Central memory CD8-positive, alpha-beta T cell (primary cell): ENCODE measurements at places on chromosomes 7 and 10.

GRCh38 chr10:110901954-110902819 is 16.8 kb downstream of the BBIP1 start:
- DNase-seq, result no peak

DNA sequence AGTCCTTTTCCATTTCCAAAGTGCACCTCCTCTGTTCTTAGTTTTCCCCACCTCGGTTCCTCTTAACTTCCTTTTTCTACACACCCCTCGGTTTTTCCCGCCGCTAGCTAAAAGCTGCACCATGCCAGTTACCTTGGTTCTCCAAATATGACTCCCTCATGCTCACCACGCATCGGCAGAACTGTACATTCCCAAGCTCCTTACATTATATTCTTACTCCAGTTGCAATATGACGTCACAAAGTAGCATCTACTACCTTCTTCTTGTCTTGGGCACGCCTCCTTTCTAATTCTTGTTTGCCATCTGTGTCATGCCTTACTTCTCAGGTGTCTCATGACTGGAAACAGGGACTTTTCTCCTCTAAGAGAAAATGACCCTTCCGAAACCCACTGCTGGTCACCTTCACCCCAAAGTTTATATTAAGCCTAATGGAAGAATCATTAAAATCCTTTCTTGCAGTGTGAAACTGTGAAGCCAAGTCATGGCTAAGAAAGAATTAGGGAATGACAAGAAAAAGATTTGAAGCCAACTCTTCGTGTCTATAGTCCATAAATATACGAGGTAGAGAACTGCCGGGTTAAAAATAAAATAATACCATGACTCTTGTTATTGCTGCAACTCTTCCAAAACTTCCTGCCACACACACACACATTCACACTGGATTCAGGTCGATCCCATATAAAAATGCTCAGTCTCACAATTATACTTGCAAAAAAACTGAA is 1.7 kb downstream of the ESYT2 start:
- DNase-seq, result no peak

- DNase-seq, result no peak
Measured at GRCh38 chr7:153044981-153045380, 285.4 kb downstream of the ACTR3B start.

DNA sequence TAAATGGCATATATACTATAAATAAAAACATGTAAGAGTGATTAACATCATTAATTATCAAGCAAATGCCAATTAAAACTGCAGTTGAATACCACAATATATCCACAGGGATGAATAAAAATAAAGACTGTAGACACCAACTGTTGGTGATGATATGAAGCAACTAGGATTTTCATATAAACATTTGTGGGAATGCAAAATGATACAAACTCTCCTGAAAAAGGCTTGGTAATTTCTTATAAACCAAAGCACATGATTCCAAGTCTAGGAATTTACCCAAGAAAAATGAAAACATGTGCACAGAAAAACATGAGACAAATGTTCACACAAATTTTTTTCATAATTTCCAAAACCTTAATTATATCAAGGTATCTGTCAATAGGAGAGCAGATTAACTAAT is 448.1 kb downstream of the ETV1 start:
- DNase-seq, result no peak

- no peak for DNase-seq
Measured at GRCh38 chr10:35579726-35580422, 25.3 kb upstream of the GJD4 start.

- no peak for DNase-seq
Measured at GRCh38 chr7:92206672-92207071, 27.7 kb upstream of the LRRD1 start.

DNA sequence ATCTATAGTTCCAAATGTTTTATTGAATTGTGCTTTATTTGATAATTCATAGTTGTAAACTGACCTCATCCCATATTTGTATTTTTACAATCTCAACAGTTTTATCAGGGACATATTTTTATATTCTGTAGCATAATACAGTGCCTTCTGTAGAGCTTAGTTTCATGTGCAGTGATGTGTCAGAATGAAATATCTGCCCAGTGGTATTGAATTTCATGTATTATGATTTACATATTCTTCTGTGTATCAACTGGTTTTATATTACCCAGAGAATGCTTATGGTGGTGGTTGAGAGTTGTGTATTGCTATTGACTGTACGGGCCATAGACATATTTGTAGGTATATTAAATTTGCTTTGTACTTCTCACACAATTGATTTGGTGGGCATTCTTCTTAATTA is 89.9 kb downstream of the KAT6B start:
- DNase-seq, result no peak

- DNase-seq, result no peak
Measured at GRCh38 chr10:64867501-64867962, 1346.3 kb downstream of the REEP3 start.

GRCh38 chr10:88063861-88064557 is 200.6 kb downstream of the PTEN start:
- no peak for DNase-seq

GRCh38 chr7:71308096-71308495 is 176.2 kb downstream of the GALNT17 start:
- DNase-seq, result no peak

- no peak for DNase-seq
Measured at GRCh38 chr7:45651540-45651939, 77.4 kb downstream of the ADCY1 start.

- DNase-seq, result peak; percentile 32
Measured at GRCh38 chr7:8217200-8218068, 44.5 kb downstream of the ICA1 start.

- no peak for DNase-seq
Measured at GRCh38 chr7:101572156-101572555, 56.9 kb downstream of the MYL10 start.

DNA sequence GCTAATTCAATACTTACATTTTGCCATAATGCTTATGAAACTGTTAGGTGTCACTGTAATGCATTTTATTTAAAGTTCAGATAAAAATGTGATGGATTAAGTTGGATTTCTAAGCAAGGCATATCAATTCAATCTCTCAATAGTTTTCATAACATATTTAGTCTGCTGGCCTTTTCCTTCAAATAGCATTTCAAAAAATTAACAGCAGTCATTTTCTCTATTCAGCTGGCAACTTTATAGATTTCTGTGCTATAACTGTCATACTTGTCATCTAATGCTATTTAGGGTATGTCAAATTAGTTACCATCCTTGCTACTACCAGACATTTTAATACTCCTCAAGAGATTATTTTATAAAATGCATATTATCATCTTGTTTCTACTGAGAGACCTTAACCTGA is 4.3 kb downstream of the GAD2 start:
- DNase-seq, result no peak

GRCh38 chr10:63116452-63117072 is 16.6 kb upstream of the NRBF2 start:
- no peak for DNase-seq

DNA sequence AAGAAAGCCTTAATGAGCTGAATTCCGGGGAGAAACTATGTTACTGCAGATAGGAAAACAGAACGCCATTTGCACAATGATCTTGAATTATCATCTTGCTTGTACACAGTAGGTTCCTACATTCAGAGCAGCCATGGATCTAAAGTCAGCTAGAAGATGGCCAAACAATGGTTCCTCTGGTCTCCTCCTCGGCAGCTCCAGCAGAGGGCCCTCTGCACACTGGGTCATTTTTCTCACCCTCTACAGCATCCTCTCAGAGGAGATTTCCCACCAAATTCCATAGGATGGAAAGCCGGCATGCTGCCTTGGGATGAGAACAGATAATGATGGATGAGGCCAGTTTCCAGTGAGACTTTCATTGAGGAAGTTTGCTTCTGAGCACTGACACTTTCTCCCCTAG is 308.5 kb upstream of the NFE2L3 start:
- no peak for DNase-seq

DNA sequence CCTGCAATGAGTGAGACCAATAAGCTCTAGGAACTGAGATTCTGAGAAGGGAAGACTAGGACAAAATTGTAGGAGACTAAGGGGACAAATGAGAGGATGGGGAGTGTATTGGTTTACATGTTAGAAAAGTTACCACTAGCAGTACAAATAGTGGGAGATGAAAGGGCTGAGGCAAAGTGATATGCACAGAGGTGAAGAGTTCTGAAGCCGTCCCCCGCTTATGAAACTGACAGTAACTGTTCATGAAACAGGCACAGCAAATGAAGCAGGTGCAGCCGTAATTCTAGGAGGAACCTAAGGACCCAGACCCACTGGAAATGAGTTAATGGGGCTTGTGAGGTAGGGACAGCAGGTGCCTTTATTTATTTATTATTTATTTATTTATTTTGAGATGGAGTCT is 211.3 kb downstream of the PRKG1 start:
- DNase-seq, result no peak

GRCh38 chr10:26491276-26491675 is 53.1 kb downstream of the APBB1IP start:
- no peak for DNase-seq
